ENCODE measurements at places on chromosomes 4 and X. TPM values are rescaled to one million over a fixed set of nuclear protein-coding genes. Genes with fewer than 3 reads are reported as not detected.

GRCh38 chrX:16162391-16162790, 4.9 kb upstream of the MAGEB17 start:
- no peak for DNase-seq

- no peak for DNase-seq
These were observed 839.1 kb downstream of the SH3BGRL start for GRCh38 chrX:82041034-82041433.

- peak; percentile 9 for DNase-seq
These were observed 568 bp downstream of the NIPAL1 start for GRCh38 chr4:48017108-48017571.

DNA sequence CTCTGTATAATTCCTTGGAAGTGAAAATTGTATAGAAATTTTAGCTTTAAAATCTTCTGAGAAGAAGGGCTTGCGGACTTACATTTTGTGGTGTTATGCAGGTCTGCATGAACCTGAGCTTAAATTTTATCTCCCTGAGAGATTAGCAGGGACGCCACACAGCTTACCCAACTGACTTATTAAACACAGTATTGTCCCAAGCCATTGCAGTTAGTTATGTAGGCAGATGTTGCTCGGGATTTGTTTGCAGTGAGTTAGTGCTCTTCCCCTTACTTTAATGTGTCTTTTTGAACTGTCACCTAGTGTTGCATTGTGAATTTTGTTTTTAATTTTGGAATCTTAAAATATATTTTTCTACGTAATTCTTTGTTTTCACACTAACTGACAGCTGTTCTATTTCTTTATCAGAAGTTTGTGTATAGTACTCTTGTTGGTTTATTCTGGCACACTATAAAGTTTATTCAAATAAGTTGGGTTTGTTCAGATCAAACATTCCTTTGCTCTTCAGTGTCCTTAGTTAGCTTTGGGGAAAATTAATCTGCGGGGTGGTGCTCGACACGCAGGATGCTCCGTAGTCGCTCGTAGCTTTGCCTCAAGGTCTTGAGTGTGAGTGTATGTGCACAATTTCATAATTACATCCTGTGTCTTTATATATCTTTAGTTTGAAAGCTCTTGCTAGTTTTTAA, 145.4 kb downstream of the STIM2 start:
- DNase-seq: no peak

Gene CFAP47
- not detected for total RNA-seq

DNA sequence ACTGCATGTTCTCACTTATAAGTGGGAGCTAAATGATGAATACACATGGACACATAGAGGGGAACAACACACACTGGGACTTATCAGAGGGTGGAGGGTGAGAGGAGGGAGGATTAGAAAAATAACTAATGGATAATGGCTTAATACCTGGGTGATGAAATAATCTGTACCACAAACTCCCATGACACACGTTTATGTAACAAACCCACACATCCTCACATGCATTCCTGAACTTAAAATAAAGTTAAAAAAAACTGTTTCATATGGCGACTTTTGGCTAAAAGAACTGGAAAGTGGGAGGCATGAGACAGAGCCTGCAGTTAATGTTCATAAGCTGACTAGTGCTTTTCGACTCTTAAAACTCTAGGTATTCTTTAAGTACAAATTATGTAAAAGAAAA, 98.9 kb upstream of the NPFFR2 start:
- no peak for DNase-seq

- DNase-seq: no peak
These were observed 23.3 kb upstream of the TMSB4X start for GRCh38 chrX:12951595-12951975.

GRCh38 chr4:128913228-128913627, 103.7 kb downstream of the JADE1 start:
- no peak for DNase-seq

Gene GPR50
- not detected for total RNA-seq

- no peak for DNase-seq
These were observed 45.9 kb downstream of the ZFYVE28 start for GRCh38 chr4:2372488-2373030.

DNA sequence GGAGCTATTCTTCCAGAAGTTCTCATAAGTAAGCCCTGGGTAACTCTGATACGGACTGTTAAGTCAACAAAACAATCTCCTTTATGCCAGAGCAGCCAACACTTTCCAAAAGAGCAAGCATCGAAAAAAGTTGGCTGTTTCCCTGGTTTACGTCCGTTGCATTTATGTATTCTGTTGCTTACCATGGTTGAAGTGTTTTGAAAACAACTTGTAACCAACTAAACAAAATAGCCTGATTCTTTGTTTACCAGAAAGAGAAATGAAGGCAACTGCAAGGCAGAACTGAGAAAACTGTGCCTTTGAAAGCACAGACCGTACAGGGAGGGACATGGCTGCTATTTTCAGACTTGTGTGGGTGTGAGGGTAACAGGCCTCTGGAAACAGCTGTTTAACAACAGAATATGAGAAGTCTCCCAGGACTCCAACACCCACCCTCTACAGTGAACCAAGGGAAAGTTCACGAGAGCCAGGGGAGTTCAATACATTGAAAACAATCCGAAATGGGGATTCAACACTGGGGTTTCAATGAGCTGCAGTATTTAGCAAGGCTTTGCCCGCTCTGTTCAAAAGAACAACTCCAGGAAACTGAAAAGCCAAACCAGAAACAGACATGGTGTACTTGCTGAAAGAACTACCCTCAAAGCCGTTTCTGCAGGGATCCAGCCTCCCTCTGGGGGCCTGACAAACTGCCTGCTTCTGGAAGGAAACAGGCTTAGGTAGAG, 95.8 kb upstream of the EGFL6 start:
- DNase-seq: no peak

DNA sequence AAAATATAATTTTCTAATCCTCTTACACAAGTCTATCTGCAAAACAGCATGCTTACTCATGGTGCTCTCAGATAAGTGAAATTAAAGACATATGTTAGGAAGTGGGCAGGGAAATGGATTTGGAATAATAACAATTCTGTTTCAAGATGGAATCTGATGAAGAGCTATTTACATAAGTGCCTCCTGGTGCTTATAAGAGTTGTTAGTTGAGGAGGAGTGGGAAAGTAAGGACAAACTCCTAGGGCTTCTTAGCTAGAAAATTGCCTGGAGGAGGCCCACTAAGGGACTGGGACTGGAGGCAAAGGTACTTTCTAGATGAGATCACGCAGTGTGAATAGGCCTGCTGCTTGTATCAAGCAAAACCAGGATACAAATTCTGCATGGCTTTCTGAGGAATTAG, 939.8 kb downstream of the GLUD2 start:
- DNase-seq: no peak

DNA sequence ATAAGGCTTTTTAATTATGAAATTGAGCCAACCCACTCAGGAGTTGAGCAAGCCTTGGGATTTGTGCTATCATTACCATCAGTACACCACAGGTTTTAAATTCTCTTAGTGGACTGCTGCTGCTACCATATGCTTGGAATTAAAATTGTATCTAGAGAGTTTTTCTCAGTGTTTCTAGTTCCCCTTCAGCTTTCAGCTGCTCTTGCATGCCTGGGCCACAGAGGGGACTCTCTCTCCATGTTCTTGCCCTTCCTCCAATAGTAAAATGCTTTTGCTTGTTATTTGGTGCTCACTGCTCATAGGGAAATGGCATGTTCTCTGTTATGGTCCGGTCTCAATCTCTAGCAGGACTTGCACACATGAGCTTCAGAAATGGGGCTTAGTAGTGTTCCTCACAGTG, 101.9 kb downstream of the IGSF1 start:
- no peak for DNase-seq

GRCh38 chr4:164012396-164013027, 518.0 kb downstream of the TMA16 start:
- DNase-seq: no peak

DNA sequence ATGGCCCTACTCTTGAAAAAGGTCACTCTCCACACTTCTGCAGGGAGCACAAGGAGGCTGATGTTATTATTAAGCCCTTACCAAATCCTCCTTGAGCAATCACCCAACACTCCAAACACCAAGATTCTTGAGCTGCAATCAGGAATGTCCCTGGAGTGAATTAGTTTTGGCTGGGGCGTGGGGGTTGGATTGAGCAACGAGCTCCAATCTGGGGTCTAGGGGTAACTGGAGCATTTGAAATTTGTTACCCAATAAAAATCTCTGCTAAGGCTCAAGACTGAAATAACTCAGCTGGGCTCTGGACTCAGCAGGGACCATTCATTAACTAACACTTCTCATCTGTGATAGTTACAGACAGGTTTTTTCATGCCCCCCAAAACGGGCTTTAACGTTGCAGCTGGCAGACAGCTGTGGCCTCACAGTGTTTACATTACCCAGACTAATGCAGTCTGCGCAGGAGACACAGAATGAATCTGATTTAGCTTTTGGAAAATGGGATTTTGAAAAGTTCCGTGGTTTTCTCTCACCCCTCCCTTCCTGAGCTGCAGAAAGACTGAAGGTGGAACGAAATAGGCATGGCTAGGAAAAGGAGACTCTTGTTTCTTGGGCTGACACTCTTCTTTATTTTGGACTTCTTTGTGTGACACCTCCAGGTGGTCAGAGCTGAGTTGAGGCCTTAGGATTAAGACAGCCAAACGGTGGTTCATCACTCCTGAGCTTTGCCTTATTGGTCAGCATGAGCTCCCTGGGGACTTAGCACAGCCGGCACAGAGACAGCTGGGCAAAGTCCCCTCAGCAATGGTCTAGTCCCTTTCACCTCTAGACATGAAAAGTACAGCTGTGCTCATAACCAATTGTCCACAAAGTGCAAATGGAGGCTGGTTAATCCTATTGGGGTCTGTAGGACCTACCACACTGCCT, 26.6 kb downstream of the PLAC1 start:
- DNase-seq: no peak

- DNase-seq: no peak
These were observed 63.2 kb upstream of the FBXW7 start for GRCh38 chr4:152599095-152599494.

DNA sequence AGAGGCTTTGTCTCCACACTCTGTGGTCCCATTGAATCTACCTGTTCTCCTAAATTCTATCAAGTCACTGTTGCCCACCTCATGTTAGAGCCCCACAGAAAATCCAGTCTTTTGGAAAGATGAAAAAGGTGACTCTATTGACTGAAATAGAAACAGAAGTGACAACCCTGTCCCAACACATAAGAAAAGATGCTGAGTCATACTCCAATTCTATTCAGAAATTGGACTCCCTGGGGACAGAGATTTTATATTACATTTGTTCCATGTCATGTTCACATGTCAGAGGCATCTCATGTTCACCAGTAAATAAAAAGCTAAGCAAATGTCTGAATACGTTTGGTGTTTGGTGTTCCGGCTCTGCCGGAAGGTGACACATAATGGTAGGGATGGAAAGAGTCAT, 2.9 kb upstream of the GRPR start:
- DNase-seq: no peak

GRCh38 chrX:11159149-11159548, 48.0 kb downstream of the HCCS start:
- DNase-seq: no peak

GRCh38 chr4:12734586-12734985, 749.6 kb downstream of the RAB28 start:
- no peak for DNase-seq

DNA sequence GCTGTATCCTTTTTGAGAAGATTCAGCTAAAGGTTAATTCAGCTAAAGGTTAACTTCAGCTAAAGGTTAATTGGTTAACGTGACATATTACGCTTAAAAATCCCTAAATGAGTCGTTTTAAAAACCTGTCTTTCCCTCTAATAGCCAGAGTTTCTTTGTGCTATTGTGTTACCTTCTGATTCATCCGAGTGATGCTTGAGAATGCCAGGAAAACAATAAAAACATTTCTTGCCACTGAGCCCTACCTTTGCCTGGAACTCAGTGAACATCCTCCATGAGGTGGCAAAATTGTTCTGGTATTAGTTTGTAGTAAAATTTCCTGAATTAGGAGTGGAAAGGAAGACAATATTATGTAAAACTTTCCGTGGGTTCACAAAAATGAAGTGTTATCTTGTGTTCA, 13.7 kb upstream of the TMPRSS11E start:
- no peak for DNase-seq

DNA sequence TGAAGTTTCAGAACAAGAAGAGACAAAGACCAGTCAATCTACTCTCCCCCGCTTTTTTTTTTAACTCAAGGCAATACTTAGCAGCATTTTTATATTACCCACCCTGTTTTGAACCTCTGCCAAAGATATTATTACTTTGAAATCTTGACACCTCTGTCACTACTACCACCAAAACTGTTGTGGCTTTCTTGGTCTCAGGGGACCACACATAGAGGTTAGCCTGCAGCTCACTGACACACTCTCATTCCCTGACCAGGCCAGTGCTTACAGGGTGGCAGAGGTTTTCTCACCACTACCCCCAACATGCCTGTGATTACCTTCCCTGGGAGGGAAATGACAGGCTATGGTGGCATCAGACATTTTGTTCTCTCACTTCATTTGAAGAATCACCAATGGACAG, 137.4 kb upstream of the STIM2 start:
- no peak for DNase-seq

DNA sequence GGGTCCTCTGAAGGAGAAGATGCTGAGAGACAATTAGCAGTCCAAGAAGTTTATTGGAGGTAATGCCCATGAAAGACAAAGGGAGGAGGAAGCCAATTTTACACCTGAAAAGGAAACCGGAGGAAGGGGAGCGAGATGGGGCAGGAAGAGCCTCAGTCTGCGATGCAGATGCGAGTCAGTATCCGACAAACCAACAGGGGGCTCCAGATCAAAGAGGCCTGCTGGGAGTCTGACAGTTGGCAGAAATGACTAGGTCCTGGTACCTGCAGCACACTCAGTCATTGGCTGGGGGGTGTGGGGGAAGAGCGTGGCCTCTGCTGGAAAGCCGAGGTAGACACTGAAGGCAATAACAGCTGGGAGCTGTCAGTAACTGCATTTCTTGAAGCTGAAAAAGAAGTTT, 231.1 kb upstream of the CENPE start:
- DNase-seq: no peak

Gene CT45A1
- not detected for total RNA-seq

Gene PDE5A
- total RNA-seq: 36.7 TPM

- no peak for DNase-seq
These were observed 2062.4 kb downstream of the ARAP2 start for GRCh38 chr4:34181891-34182290.

Gene UCHL1
- total RNA-seq: 55.9 TPM

DNA sequence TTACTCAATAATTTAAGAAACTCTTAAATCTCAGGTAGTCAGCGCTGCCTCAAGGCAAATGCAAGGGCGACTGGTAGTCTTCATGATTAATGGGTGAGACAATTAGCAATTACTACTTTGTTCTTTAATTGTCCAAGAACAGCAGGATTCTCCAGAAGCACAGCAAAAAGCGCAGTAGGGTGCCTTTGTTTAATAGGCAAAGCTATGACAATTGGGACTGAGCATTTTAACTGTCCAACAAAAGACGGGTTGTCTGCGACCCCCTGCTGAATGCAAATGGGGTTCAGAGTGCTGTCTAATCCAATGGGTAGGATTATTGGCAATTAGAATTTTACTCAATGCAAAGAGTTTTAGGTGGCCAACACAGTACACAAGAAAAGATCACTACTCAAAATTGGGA, 286.1 kb downstream of the CHIC1 start:
- no peak for DNase-seq

Gene HAUS3
- total RNA-seq: 19.7 TPM

DNA sequence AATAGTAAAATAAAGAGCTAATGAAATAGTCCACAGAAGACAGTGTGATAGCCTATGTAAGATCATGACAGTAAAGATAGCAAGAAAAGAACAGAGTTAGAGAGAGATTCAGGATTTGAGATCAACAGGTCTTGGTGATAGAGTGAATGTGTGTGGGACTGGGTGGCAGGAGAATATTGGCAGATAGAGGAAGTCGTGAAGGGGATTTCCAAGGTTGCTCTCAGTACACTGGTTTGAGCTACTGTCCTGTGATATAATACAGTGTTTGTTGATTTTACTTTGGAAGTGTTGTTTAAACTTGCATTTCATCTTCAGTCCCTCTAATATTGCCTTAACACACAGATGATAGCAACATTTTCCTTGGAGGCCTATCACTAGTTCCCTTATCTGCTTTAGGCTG, 44.1 kb downstream of the DTHD1 start:
- no peak for DNase-seq

All from tibial nerve (tissue), 4 donors.